ENCODE measurements at places on chromosomes 2 and 18.
A peak's percentile ranks its signal among the peaks of the same experiment; 100 is the strongest.

DNA sequence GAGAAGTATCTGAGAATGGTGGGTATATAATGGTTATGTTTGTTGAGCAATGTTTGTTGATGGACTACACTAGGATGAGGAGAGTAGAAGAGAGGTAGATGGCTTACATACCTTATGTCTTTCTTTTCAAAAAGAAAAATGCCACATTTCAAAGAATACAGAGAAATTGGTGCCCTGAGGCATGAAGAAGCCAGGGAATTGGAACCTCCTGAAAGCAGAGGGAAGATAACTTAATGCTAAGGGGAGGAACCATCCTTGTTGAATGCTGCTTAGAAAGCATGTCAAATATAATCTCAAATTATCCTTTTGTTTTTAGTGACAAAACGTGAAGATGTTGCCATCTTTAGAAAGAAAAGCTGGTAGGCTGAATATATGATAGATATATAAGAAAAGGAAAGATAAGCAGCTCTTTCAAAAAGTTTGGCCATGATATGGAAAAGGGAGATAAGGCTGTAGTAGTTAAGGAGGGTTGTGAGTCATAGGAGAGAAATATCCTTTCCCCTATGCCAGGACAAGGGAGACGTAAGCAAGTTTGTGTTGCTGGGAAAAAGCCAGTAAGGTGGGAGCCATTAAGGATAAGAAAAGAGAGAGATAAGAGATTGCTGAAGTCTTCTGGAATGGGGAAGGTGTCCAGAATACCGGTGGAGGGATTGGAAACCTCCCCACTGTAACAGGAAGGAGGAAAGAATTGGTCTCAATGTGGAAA is 66.3 kb downstream of the SCN2A start:
- DNase-seq: no peak

DNA sequence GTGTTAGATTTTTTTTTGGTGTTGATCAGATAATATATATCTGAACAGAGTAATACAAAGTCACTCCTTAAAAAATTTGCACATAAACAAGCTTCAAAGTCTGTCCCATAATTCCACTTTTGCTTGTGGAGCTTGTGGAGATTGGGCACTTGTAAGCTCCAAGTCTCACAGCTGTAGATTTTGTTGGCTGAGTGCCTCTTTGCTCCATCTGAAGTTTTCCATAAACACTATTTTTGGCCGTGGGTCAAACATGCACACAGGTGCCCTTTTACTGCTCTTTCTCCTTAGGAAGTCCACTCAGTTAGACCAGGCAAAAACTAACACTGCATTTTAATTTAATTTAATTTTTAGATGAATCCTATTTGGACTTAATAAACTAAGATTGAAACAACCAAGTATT is 3.6 kb upstream of the KCNJ13 start:
- DNase-seq: no peak

- peak; percentile 42 for DNase-seq
Observed at GRCh38 chr2:45342-46130, 769 bp downstream of the FAM110C start.

- no peak for DNase-seq
Observed at GRCh38 chr18:48080546-48080945, 150.1 kb upstream of the SMAD2 start.

DNA sequence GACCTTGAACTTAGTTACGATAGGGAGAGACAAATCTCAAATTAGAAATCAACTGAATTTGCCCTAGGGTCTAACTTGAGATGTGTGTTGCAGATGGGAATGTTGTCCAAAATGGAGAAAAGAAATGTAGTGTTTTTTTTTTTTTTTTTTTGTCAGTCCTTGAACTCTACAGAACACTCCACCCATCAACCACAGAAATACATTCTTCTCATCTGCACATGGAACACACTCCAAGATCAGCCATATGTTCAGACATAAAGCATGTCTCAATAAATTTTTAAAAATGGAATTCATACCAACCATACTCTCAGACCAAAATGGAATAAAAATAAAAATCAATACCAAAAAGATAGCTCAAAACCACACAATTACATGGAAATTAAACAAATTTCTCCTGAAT is 526.5 kb downstream of the FBXO15 start:
- no peak for DNase-seq

DNA sequence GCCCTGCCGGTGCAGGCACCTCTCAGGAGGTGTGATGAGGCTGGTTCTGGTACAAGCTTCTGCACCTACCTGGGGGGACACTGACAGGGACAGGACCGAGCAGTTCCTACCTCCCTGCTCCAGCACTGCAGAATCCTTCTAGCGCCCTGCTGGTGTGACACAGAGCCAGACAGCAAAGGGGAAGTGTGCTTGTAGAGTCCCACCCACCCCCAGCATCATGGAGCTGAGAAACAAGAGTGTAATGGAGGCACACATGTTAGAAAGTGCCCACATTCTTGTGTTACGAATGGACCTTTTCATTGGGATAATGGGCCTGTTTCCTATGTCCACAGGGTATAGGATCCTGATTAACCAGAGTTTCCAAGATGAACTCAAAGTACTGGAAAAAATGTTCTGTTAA is 38.3 kb downstream of the OXER1 start:
- DNase-seq: no peak

DNA sequence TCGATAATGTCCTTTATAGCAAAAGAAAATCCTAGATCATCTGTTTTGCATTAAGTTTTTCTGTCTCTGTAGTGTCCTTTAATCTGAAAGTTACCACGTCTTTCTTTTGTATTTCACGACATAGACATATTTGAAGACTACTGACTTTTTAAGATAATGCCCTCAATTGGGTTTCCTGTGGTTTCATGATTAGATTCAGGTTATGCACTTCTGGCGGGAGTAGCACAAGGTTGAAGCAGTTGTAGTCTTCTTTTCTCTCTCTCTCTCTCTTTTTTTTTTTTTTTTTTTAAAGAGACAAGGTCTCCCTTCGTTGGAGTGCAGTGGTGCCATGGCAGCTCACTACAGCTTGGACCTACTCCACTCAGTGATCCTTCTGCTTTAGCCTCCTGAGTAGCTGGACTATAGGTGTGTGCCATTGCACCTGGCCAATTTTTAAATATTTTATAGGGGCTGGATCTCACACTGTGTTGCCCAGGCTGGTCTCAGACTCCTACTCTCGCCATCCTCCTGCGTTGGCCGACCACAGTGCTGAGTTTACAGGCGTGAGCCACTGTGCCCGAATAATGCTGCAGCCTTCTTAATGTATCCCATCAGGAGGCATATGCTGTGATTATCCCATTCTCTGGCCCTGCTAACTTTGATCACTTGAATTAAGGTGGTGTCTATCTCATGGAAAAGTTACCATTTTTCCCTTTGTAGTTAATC is 3.9 kb downstream of the INPP4A start:
- no peak for DNase-seq

Data from frontal cortex (tissue), 4 donors.